H4 (cell line): ENCODE measurements at places on chromosomes 5 and 9.

GRCh38 chr5:168603746-168604145 is 24.6 kb upstream of the PANK3 start:
- no peak for DNase-seq

- DNase-seq: no peak
Measured at GRCh38 chr9:94018628-94019027, 63.5 kb upstream of the BARX1 start.

- DNase-seq: no peak
Measured at GRCh38 chr9:13520069-13520468, 240.6 kb upstream of the MPDZ start.

DNA sequence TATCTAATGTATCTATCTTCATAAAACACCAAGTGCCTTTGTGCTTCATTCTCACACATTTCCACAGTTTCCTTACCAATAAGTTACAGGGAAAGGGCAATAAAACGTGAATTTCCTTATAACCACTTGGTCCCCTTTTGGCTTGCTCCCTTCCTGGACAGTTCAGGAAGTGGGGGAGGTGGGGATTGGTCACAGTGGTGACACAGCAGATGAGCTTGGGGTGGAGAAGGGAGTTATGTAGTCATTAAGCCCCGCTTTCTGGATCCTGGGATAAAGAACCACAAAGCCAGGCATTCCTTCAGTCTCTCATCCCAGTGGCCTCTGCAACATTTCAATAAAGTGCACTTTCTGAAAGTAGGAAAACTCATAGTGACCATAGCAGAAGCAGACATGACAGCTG is 47.1 kb upstream of the FYB1 start:
- DNase-seq: no peak

- DNase-seq: no peak
Measured at GRCh38 chr5:77632526-77633206, 5.8 kb downstream of the OTP start.

DNA sequence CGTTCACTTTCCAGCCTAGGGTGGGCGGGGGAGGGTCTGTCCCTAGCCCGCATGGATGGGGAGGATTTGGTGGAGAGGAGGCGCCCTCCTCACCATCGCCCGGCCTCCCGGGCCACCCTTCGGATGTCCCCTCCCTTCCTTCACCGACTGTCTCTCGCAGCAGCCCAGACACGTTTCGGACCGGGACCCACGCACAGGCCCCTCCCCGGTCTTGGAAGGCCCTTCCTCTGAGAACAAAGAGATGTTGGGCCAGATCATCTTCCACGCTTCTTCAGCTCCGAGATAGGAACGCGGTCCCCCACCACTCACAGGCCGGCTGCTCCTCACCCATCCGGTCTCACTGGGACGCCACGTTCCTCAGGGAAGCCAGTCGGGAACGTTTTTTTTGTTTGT is 640 bp upstream of the DPM2 start:
- no peak for DNase-seq
